Effector memory CD4-positive, alpha-beta T cell (primary cell): ENCODE measurements at places on chromosomes 11 and 22.

GRCh38 chr11:118170231-118170630 lies 6.2 kb downstream of the SCN2B start:
- DNase-seq = no peak

DNA sequence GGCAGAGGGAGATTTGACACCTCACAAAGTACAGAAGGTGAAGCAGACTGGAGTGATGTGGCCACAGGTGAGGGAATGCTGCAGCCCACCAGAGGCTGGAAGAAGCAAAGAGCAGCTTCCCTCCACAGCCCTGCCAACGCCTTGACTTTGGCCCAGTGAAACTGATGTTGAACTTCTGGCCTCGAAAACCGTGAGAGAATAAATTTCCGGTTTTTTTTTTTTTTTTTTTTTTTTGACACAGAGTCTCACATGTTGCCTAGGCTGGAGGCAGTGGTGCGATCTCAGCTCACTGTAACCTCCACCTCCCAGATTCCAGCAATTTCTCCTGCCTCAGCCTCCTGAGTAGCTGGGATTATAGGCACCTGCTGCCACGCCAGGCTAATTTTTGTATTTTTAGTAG lies 8.7 kb downstream of the KMT5B start:
- no peak for DNase-seq

- DNase-seq = no peak
Measured at GRCh38 chr11:65880844-65881421, 1.3 kb downstream of the CTSW start.

DNA sequence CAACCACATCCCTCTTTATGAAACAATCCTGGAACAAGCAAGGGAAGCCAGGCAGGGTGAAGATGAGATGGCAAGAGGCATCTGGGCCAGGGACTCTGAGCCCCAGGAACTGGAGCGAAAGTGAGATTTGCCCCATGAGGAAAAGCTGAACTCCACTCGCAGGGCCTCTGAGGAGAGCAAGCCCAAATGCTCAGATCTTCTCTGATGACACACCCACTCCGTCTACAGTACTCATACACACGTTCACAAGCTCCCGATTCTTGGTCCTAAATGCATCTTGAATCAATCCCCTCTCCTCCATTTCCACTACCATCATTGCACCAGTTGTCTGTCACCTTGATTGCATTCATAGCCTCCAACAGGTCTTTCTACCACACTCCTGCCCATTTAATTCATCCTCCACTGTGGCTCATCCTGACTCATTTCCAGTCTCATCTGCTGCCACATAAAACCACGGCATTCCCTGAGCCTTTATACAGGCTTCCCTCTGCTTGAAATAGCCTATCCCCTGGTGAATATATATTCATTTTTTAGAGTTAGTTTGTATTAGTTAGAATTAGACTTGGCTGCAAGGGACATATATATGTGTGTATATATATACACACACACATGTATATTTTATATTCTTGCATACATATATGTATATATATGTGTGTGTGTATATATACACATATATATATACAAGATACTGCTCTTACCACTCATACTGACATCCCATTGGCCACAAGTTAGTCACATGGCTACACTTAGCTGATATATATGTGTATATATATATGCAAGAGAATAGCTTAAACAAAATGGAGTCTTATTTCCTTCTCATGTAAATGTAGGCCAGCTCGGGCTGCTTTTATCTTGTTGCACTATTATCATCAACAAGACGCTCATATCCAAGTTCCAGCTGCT lies 1.4 kb upstream of the APOA5 start:
- no peak for DNase-seq

- no peak for DNase-seq
Measured at GRCh38 chr11:18265949-18266348, at the start of gene SAA1. SAA1 (plus strand) TSS chr11:18266264; CDS start chr11:18266888, 624 bp downstream.

DNA sequence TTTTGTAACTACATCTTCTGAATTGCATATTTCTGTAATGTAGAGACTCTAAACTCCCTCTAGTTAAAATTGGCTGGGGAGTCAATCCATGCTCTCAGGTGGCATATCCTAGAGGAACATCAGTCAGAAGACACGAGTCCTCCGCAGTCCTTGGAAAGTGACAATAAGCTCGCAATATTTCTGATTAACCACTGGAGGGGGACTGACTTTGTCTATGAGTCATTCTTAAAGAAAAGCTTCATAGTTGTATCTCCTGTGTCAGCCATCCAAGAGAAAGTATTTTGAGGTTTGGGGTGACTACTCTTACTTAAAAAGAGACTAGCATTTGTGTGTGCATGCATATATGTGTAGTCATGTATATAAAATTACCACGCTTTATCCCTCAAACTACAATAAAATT lies 60.2 kb downstream of the SLN start:
- DNase-seq = no peak

GRCh38 chr11:3747704-3748103 lies 49.6 kb downstream of the NUP98 start:
- no peak for DNase-seq

- DNase-seq = no peak
Measured at GRCh38 chr11:2653198-2653551, 46.6 kb downstream of the KCNQ1OT1 start.

GRCh38 chr11:117517097-117517496 lies 189.4 kb downstream of the CEP164 start:
- DNase-seq = no peak

DNA sequence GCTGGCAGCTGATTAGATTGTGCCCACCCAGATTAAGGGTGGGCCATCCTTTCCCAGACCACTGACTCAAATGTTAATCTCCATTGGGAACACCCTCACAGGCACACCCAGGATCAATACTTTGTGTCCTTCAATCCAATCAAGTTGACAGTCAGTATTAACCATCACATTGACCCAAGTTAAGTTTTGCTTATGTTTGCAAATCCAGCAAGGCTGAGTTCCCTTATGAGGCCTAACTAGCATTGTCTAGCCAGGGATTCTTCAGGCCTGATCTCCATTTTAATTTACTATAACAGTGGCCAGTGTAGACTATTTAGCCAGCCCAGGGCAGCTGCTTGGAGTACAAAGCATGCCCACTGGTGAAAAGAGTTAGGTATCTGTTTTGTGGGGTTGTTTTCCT lies 2.3 kb upstream of the KCTD14 start:
- no peak for DNase-seq

- DNase-seq = no peak
Measured at GRCh38 chr11:46858920-46859546, 13.0 kb upstream of the CKAP5 start.

- no peak for DNase-seq
Measured at GRCh38 chr11:44247508-44247907, 62.4 kb downstream of the ALX4 start.
